ENCODE measurements at places on chromosomes 3 and 15.

- DNase-seq: no peak
Observed at GRCh38 chr3:7254251-7254650, 393.3 kb downstream of the GRM7 start.

GRCh38 chr3:129654131-129654530 is 47.7 kb upstream of the PLXND1 start:
- DNase-seq: no peak

DNA sequence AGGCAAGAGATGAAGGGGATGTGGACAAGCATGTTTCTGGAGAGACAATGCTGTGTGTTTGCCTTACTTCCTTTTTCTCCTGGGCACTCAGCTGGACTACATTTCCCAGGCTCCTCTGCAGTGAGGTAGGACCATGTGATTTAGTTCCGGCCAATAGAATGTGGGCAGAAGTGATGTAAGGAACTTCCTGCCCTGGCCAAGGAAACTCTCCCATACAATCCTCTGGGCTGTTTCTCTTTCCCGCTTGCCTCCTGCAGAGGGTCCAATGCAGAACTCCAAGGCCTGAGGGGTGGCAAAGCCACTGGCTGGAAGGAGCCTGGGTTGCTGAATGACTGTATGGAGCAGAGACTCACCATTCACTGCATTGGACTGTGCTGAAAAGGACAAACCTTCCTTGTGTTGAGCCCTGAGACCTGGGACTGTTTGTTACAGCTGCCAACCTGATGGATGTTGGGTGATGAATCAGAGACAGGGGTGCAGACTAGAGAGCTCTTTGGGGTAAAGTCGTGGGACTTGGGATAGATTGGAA is 82.7 kb upstream of the SLC6A6 start:
- DNase-seq: peak; percentile 51

DNA sequence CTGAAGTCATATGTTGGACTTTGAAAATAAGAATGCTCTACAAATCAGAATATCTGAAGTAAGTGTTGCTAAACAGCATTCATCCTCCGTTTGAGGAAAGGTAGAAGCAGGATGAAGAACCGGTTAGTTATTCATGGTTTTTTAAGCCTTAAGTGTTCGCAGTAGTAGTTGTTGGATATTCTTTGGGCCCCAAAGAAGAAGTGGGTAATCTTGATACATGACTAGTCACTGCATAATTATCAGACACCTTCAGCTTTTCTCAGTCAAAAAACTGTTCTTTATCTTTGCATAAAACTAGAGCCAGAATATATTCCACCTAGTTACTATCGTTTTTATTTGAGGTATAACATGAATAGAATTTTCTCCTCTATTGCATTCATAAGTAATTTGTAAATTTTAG is 13.8 kb downstream of the RAB5A start:
- no peak for DNase-seq

GRCh38 chr15:33256874-33257273 is 53.9 kb upstream of the RYR3 start:
- DNase-seq: no peak

GRCh38 chr15:85710340-85710842 is 84.3 kb downstream of the KLHL25 start:
- DNase-seq: no peak

GRCh38 chr3:42024591-42025351 is 62.9 kb upstream of the ULK4 start:
- DNase-seq: no peak

All from RCC 7860 (cell line).